ENCODE measurements at places on chromosomes 16 and 17. TPM values are rescaled to one million over a fixed set of nuclear protein-coding genes. Genes with fewer than 3 reads are reported as not detected.

DNA sequence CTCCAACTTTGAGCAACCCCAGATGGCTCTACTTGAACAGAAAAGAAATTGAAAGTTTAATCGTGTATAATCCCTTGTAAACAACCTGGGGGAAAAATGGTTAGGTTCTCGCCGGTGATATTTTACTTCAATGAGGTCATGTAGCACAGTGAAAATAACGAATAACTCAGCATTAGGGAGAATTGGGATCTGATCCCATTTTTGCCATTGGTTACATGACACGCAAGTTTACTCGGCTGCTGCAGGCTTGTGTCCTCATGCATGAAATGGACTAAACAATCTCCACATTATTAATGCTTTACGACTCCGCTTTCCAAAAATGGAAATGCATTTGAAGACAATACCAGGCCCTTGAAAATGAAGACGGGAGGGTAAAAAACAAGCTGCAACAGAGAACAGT is 45.5 kb upstream of the LRRC37A3 start:
- no peak for DNase-seq

The YPEL3 gene
- 81.7 TPM for polyA plus RNA-seq

The P2RX5 gene
- polyA plus RNA-seq: 7.4 TPM

DNA sequence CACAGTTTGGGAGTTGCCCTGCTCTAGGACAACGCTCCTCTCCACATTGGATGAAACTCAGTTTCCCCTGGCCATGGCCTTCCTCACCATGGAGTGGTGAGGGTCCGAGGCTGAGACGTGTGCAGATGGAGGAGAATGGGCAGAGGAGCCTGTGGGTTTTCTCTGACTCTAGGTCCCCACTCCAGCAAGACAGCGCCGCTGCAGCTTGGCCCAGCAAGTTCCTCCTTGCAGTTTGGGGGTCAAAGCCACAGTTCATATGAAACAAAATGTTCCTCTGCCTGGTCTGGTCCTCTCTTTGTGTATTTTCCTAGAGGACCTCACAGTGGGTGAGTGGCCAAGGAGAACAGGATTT is 2.3 kb downstream of the C16orf54 start:
- DNase-seq: no peak

The MEIOB gene
- polyA plus RNA-seq: 8.7 TPM

GRCh38 chr16:29007730-29008593 is 23.1 kb downstream of the LAT start:
- DNase-seq: no peak

DNA sequence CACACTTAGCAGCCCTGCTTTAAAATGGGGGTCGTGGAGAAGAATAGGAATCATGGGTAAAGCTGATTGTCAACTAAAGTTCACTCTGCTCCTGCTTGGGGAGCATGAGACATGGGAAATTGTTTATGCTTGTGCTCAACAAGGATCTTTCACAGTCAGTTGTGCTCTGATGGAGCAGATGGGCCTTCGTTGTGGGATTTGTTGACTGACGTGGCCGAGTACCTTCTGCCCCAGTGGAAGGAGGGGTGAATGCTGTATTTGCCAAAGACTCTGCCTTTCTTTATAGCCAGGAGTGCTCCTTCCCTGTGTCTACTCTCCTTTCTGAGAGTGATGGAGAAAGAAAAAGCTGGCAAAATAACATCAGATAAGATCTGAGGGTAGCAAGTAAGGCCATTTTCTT is 11.4 kb downstream of the ARSG start:
- no peak for DNase-seq

The TRIM47 gene
- 7.2 TPM for polyA plus RNA-seq

- DNase-seq: no peak
Observed at GRCh38 chr16:71293919-71294318, 4.7 kb upstream of the CMTR2 start.

- no peak for DNase-seq
Observed at GRCh38 chr17:39208893-39209292, 8.8 kb downstream of the RPL19 start.

Data from GM23338 (cell line).